ENCODE measurements at places on chromosomes 11 and 22. TPM values are rescaled to one million over a fixed set of nuclear protein-coding genes. Genes with fewer than 3 reads are reported as not detected.

The TRIM66 gene
- total RNA-seq: 5.9 TPM

The SCGB2A2 gene
- total RNA-seq: not detected

The MRGPRX3 gene
- not detected for total RNA-seq

The HIC2 gene
- 117 TPM for total RNA-seq

The CARD16 gene
- total RNA-seq: 0.31 TPM

The MRGPRE gene
- total RNA-seq: not detected

The KRTAP5-5 gene
- not detected for total RNA-seq

The FAM111B gene
- not detected for total RNA-seq

The CLTCL1 gene
- total RNA-seq: 8.8 TPM

The CYB5R2 gene
- 11.0 TPM for total RNA-seq

The ZW10 gene
- total RNA-seq: 21.1 TPM

The MUC2 gene
- 0.38 TPM for total RNA-seq

The SMC1B gene
- not detected for total RNA-seq

The AP1B1 gene
- total RNA-seq: 60.9 TPM

The KCNJ5 gene
- total RNA-seq: 0.04 TPM

The BANF1 gene
- total RNA-seq: 295 TPM

The NOX4 gene
- total RNA-seq: not detected

The PVALB gene
- total RNA-seq: not detected

The MRGPRF gene
- total RNA-seq: not detected

The LDHAL6A gene
- not detected for total RNA-seq

The KRTAP5-11 gene
- total RNA-seq: not detected

The KDM4E gene
- not detected for total RNA-seq

The SEPTIN3 gene
- total RNA-seq: not detected

The HTR3A gene
- total RNA-seq: not detected

The BACE1 gene
- total RNA-seq: 0.29 TPM

The SEPTIN5 gene
- 195 TPM for total RNA-seq

The ARHGAP20 gene
- not detected for total RNA-seq

The PNPLA3 gene
- total RNA-seq: 0.38 TPM
